ENCODE measurements at places on chromosomes 13 and 19.
A peak's percentile ranks its signal among the peaks of the same experiment; 100 is the strongest.

- DNase-seq: no peak
Measured at GRCh38 chr13:83929157-83929556, 46.9 kb upstream of the SLITRK1 start.

GRCh38 chr19:22625266-22626035 is 8.7 kb upstream of the ZNF492 start:
- DNase-seq: no peak

GRCh38 chr19:47236072-47236675 is 5.2 kb upstream of the BBC3 start:
- DNase-seq: no peak

DNA sequence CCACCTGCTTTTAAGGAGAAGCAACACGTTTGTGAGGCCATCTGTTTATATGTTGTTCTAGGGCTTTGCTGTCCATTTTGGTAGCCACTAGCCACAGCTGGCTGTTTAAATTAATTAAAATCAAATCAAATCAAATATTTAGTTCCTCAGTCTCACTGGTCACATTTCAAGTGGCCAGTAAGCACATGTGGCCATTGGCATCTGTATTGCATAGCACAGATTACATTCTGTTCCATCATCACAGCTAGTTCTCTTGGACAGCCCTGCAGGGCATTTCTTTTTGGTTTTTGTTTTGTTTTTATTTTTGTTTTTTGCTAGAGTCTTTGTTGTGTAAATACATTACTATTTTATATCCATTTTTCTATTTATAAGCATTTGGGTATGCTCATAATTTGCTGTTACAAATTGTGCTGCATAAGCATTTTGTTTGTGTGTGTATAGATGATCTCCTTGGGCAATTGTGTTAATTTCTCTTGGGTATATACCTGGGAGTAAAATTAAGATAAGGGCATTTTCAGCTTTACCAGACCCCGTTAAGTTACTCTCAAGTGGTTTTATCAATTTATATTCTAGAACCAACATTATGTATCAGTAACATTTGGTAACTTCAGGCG is 31.3 kb downstream of the SAE1 start:
- DNase-seq: no peak

GRCh38 chr13:39557285-39557955 is 45.6 kb downstream of the LHFPL6 start:
- DNase-seq: no peak

DNA sequence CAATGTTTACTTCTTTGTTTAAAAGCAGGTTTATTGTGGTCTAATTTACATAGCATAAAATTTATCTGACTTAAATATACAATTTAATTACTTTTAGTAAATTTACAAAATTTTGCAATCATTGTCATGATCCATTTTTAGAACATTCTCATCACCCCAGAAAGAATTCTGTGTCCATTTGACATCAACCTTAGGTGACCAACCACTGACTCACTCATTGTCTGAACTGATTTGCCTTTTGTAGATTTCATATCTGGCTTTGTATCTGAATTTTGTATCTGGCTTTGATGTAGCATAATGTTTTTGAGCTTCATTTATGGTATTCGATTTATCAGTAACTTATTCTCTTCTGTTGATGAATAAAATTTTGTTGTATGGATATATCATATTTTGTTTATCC is 40.4 kb downstream of the EDNRB start:
- DNase-seq: no peak

- DNase-seq: no peak
Measured at GRCh38 chr13:34421347-34421719, 520.7 kb upstream of the NBEA start.

- peak; percentile 24 for DNase-seq
Measured at GRCh38 chr19:10871711-10872545, 575 bp downstream of the CARM1 start.

DNA sequence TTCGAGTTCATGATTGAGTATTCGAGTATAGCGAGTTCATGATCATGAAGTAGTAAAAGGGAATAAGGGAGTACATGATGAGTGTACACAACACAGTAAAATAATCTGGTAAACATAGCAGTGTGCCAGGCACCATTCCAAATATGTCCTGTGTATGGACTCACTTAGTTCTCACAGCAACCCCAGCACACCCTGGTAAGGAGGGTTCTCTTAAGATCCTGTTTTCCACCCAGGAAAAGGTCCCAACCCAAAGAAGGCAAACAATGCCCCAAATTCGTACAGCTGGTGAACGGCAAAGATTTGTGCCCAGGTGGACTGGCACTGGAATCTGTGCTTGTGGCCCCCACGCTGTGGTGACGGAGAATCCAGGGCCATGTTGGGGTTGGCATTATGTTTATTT is 21.4 kb downstream of the HPN start:
- DNase-seq: no peak

DNA sequence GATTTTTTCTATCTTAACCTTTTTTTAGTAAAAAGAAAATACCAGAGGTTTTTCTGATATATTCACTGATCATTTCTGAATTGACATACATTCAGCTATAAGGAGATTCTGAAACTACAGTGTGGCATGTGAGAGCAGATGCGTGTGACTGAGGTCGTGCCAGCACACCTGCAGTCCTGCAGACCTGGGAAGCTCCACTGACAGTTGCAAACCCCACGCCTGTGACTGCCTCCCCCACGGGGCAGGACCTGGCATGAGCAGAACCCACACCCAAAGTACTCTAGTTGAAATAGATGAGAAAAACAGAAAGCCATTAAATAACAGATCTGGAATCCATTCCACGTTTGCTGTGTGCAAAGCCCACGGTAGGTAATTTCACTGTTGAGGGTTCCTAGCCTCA is 80.7 kb downstream of the TEX29 start:
- no peak for DNase-seq

GRCh38 chr19:36152352-36153091 is at the start of gene COX7A1:
COX7A1 (minus strand) TSS chr19:36152447; CDS start chr19:36152407, 40 bp downstream.
- DNase-seq: no peak

DNA sequence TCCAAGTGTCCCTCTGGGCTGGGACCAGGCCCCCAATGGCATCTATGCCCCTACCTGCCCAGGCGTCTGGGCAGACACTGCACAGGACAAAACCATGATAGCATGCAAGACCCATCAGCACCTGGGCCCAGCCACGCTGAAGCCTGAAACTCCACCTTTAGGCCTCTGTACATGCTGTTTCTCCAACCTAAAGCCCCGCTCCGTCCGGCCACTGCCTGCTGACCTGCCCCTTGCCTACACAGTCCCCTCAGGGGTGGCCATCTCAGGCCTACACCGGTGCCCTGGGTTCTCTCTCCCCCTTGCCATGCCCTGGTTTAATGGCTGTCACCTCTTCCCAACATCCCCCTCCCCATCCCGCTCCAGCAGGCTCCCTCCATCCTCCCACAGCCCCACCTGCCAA is 15.3 kb downstream of the GJA3 start:
- DNase-seq: no peak

DNA sequence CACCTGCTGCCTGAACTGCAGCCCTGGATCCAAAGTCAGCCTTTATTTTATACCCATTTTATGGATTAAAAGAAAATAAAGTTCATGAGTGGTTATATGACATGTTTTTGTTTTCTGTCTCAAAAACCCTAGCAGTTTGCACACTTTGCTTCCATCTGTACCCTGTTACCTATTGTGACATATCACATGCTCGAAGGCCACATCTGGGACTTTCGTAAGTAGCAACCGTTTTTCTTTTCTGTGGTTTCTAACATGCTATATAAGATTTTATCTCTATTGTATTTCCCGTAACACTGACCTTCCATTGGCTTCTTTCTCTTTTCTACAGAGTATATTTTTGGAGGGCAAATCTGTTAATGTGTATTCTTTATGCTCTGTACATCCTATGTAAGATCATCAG is 1007.2 kb downstream of the PCDH9 start:
- no peak for DNase-seq

GRCh38 chr13:50129706-50130122 is 114.5 kb downstream of the KCNRG start:
- no peak for DNase-seq

GRCh38 chr19:29531458-29532025 is 5.7 kb downstream of the VSTM2B start:
- DNase-seq: no peak

GRCh38 chr13:39462428-39462827 is 140.6 kb downstream of the LHFPL6 start:
- no peak for DNase-seq

DNA sequence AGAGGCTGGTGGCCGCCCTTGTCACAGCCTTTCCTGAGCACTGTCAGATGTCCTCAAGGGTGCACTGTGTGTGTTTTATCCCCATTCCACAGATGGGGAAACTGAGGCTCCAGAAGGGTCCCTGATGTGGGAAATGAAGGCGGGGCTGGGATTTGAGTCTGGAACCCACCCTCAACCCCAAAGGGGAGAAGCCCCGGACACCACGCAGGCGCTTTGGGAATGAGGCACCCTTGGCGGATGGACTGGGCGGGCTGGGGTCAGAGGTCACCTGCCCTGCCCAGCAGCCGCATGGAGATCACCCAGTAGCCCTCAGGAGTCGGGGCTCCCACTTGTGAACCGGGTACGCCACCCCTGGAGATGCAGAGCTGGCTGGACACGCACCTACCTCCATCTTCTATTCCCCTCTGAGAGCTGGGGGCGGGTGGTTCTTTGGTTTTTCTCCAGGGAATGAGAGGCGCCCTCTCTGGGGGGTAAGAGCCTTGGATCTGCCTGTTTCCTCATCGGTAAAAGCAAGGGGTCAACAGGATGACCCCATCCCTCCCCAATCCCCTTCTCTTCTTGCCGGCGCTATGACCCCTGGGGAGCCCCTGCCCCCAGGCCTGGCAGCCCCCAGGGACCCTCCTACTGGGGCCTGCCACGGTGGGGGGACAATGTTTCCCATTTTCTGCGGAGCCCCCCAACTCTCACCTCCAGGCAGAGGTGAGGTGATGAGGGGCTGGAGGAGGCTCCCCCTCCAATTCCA is 8.3 kb upstream of the ONECUT3 start:
- DNase-seq: no peak

DNA sequence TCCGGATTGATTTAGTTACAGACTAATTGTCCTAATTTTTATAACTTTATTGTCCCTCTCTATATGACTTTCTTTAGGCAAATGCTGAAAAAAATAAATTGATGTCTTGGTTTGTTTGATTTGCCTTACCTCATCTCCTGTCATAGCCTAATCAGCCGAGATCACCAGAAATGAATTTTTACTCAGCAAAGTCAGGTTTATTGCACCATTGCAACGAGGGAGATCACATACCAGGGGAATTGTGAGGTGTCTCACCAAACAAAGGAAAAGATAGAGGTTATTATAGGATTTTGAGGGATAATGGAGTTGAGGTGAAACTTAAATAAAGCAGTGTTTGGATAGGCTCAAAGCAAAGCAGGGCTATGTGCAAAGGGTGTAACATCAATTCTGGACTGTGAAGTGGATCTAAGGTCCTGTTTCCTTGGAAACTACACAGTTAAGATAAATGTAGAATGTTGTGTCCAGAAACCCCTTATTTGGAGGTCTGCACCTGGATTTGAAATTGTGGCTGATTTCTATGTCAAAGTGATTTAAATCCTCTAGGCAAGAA is 372.6 kb downstream of the OXGR1 start:
- no peak for DNase-seq

- DNase-seq: no peak
Measured at GRCh38 chr13:23505007-23505406, 65.2 kb upstream of the TNFRSF19 start.

- no peak for DNase-seq
Measured at GRCh38 chr13:26594363-26594762, 36.9 kb downstream of the WASF3 start.

DNA sequence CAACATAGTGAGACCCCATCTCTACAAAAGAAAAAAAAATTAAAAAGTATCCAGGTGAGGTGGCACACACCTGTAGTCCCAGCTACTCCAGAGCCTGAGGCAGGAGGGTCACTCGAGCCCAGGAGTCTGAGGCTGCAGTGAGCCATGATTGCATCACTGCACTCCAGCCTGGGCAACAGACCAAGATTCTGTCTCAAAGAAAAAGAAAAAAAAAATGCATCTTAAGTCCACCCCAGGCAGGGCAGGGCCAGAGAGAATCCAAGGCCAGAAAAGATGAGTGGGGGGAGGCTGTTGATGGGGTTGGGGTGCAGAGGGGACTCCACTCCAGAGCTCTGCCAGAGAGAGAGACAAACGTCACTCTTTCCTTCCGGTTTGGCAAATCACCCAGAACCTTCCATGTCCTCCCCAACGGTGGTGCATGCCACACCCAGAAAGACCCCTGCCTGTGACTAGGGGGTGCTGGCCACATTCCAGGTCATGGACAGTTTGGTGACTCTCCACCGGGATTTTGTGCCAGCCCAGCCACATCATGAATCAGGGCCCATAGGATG is 431 bp downstream of the FUT3 start:
- no peak for DNase-seq

DNA sequence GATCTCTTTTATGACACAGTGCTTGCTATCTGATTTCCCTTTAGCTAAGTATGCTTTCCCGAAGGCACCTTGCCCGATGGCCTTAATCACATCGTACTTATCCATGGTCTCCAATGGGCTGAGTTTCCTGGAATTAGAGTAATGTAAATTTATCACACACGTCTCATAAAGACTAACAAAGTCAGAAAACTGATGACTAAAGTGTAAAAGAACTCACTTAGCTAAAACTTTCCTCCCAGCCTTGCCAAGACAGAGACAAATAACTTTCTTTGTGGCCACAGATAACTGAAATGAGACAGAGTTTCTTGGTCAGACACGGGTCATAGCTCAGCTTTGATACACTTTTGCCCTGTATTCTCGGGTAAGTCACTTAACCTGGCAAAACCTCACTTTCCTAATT is 1.5 kb downstream of the NEK5 start:
- no peak for DNase-seq

DNA sequence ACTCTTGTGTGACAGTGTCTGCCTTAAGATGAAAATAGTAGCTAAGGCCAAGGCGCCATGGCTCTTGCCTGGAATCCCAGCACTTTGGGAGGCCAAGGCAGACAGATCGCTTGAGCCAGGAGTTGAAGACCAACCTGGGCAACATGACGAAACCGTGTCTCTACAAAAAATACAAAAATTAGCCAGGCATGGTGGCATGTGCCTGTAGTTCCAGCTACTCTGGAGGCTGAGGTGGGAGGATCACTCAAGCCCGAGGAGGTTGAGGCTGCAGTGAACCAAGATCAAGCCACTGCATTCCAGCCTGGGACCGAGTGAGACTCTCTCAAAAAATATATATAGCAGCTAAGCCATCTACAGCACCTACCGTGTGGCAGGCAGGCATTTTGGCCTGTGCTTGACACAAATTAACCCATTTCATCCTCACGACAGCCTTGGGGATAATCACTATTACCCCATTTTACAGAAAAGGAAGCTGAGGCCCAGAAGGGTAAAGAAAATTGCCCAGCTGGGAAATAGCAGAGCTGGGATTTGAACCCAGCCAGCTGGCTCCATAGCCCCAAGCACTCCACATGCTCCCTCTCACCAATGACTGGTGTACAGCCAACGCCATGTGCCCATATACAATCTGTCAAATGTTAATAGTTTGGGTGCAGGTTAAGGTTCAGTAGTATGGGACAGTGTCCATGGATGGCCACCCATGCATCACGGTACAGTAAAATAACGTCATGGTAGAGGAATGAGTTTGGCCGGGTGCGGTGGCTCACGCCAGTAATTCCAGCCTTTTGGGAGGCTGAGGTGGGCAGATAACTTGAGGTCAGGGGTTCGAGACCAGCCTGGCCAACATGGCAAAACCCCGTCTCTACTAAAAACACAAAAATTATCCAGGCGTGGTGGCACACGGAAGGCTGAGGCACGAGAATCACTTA is 3.1 kb downstream of the SLC1A5 start:
- peak; percentile 26 for DNase-seq
